Right lung (tissue), 10 donors: ENCODE measurements at places on chromosomes 2 and 18. TPM values are rescaled to one million over a fixed set of nuclear protein-coding genes. Genes with fewer than 3 reads are reported as not detected.

The EPB41L5 gene
- 28.5 TPM for polyA plus RNA-seq

DNA sequence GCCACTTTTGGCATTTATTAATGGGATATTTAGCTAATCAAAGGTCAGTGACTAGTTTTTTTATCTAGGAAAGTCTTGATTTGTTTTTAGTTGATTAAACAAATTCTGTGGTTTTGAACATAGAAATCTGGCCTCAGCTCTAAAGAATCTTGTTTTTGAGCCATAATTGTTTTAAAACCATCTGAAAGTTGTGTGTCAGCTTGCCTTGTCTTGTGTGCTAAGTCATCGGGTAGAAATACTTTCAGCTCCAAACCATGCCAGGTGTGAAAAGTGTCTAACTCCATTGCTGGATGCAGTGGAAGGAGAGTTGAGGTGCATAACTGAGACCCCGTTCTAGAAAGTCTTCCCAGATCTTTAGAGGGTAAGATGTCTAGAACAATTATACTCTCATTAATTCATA, 22.7 kb downstream of the FARP2 start:
- DNase-seq = no peak

DNA sequence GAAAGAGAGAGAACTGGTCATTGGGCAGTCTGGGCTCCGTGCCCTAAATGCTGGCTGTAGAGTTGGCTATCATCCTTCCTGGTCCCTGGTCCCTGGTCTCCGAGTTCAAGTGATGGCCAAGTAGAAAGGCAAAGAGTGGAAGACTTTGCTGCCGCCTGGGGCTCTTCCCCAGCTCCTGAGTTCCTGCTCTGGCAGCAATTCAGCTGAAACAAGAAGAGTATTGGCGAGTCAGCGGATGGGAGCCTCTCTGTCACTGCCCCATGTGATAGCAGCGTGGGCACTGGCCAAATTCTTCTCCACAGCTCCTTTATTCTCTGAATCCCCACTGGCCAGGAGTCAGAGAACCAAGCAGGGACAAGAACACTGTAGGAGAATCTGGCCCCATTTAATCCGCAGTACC, 351.0 kb upstream of the POU3F3 start:
- no peak for DNase-seq

- DNase-seq = no peak
These were observed 23.3 kb downstream of the REEP1 start for GRCh38 chr2:86314125-86314524.

DNA sequence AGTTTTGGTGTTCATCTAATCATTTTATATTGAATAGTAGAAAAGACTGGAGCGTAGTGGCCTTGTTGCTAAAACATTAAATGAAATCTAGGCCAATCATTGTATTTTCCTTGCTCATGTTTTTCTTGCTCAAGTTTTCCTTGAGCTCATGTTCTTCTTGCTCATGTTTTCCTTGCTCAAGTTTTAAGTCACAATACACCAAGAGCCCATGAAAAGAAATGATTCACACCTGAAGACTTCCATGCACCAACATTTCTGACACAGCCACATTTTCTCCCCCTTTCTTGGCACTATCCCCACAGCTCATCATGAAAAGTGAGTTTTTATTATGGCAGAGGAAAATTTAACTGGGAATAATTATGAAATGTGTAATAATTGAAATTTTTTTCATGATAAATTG, 92.0 kb downstream of the LRP1B start:
- DNase-seq = no peak

DNA sequence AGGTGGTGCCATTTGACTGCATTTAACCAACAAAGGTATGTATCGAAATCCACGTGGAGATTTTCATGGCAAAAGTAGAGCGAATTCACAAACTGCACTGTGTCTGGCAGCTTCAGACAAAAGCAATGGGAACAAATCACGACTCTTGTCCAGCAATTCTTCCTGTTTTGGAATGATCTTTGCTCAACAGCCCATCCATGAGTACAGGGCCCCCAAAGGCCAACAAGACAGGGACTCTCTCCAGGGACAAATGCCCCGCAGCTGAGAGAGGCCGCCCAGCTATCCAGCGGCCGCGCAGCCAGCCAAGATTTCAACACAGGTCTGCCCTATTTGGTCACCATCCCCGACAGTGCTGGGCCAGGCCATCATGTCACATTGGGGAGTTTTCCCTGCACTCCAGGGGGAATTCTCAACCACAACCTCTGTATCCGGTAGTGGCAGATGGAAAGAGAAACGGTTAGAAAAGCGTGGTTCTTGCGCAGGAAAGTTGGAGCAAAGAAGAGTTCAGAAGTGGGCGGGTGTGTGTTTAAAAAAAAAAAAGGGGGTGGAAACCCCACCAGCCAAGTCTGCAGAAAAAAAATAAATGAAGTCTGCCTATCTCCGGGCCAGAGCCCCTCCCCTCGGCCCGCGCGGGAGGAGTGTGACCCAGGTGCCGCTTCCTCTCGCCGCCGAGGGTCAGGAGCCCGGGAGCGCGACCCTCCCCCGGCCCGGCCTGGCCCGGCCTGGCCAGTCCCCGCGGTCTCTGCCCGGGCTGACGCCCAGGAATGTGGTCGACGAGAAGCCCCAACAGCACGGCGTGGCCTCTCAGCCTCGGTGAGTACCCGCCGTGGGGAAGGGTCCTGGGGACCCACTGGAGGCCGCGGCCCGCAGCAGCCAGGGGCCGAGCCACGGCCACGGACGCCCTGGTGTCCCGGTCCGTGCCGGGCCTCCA, at the start of gene GYPC:
Gene GYPC, plus strand, starts transcription at position 659 of the 931 bp plus-strand sequence. Its CDS starts 106 bp downstream, at position 765.
- DNase-seq = peak; percentile 56

DNA sequence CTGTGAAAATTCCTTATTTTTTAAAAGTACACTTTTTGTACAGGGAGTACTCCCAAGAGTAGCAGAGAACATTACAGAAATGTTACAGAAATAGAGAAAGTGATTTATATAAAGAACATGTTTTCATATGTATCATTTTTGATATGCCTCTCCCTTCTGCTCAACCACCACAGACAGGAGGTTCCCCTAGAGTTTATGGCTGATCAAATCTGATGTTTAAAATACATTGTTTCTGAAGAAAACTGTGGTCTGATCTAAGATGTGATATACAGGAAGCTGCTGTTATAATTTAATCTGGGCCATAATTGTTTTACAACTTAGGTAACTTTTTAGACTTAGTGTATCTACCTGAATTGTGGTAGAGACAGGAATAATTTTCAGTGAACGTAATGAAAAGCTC, 37.0 kb downstream of the STAT4 start:
- no peak for DNase-seq

The HOXD12 gene
- not detected for polyA plus RNA-seq

The KCNK3 gene
- 26.4 TPM for polyA plus RNA-seq

The CCDC178 gene
- 1.1 TPM for polyA plus RNA-seq

The LAPTM4A gene
- polyA plus RNA-seq = 584 TPM

The TDRD15 gene
- not detected for polyA plus RNA-seq

The SLC9A4 gene
- polyA plus RNA-seq = not detected

DNA sequence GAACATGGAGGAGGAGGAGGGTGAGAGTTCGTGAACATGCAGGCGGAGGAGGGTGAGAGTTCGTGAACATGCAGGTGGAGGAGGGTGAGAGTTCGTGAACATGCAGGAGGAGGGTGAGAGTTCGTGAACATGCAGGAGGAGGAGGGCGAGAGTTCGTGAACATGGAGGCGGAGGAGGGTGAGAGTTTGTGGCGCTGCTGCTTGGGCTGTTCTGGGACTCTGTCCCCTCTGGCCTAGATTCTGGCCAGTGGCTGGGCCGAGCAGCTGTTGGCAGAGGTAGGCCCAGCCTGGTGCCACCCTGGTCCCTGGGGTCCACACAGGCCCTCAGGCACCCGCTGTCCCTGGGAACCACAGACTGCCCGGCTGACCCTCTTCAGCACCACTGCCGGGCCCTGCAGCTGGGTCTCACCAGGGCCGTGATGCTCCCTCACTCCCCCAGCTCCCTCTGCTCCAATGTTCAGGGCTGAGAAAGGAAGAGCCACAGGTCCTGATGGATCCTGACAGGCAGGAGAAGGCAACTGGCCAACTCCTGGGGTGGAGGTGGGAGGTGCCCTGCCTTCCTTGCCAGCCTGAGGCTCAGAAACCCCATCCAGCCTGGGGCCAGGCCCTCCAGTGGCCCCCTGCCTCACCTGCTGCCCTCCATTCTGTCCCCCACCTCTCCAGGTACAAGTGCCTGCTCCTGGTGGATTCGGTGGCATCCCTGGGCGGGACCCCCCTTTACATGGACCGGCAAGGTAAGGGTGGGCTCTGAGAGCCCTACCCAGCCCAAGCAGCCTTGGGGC, 3.9 kb downstream of the AGXT start:
- no peak for DNase-seq

DNA sequence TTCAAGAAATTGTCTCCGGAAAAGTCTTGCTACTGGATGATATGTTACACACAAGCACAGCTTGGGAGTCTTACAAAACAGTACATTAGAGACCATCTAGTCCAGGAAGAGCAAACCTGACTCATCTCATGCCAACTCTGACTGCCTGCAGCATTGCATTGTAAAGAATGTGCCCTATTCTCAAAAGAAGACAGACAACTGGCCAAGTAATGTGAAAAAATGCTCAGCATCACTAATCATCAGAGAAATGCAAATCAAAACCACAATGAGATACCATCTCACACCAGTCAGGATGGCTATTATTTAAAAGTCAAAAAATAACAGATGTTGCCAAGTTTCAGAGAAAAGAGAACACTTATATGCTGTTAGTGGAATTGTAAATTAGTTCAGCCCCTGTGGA, 42.7 kb upstream of the GORASP2 start:
- peak; percentile 31 for DNase-seq

GRCh38 chr2:64655873-64656272, 2.2 kb upstream of the SERTAD2 start:
- no peak for DNase-seq

The GKN1 gene
- polyA plus RNA-seq = not detected

The CD8B2 gene
- 0.24 TPM for polyA plus RNA-seq

The HIBCH gene
- polyA plus RNA-seq = 82.6 TPM

The NXPH2 gene
- polyA plus RNA-seq = 0.85 TPM

The LBH gene
- polyA plus RNA-seq = 122 TPM

The GDF7 gene
- 0.40 TPM for polyA plus RNA-seq

GRCh38 chr2:14358774-14359173, 273.7 kb upstream of the LRATD1 start:
- DNase-seq = no peak

The CIDEA gene
- polyA plus RNA-seq = 2.2 TPM

GRCh38 chr2:184210329-184210728, 388.0 kb upstream of the ZNF804A start:
- DNase-seq = no peak

- DNase-seq = no peak
These were observed 259.2 kb downstream of the SLC4A3 start for GRCh38 chr2:219886615-219887014.

The PAX8 gene
- 3.8 TPM for polyA plus RNA-seq

- DNase-seq = no peak
These were observed 105.7 kb downstream of the TPO start for GRCh38 chr2:1518867-1519530.

The LBX2 gene
- 0.25 TPM for polyA plus RNA-seq

GRCh38 chr18:48157956-48158355, 227.5 kb upstream of the SMAD2 start:
- no peak for DNase-seq

DNA sequence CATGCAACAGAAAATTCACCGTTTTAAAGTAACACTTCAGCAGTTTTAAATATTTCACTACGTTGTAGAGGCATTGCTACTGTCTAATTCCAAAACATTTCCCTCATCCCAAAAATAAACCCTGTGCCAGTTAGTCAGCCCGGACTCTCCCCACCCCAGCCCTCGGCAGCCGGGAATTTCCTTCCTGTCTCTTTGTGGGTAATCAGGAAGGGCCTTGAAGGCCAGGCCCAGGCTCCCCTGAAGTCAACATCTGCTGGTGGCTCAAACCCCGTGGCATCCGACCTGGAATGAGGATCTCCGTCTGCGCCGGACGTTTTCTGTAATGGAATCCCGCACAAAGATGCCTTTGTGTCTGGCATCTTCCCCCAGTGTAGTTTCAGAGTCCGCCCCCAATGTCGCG, 219.6 kb downstream of the SNTG2 start:
- no peak for DNase-seq

DNA sequence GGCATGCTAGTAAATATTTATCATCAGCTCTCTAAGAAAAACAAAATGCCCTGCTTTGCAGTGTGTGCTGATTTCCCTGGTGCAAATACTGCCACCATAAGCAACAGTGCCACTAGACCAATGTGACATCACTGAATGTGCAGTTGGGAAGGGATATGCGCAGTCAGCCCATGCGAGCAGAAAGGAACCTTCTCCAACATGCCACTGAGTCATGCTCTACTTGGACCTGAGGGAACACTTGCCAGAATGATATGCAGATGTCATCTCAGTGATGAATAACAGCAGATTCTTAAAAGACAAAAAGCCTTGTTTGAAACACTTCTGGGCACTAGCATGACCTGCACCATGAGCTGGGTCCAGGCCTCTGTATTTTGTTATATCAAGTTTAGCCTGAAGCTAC, 55.3 kb upstream of the REL start:
- DNase-seq = no peak

DNA sequence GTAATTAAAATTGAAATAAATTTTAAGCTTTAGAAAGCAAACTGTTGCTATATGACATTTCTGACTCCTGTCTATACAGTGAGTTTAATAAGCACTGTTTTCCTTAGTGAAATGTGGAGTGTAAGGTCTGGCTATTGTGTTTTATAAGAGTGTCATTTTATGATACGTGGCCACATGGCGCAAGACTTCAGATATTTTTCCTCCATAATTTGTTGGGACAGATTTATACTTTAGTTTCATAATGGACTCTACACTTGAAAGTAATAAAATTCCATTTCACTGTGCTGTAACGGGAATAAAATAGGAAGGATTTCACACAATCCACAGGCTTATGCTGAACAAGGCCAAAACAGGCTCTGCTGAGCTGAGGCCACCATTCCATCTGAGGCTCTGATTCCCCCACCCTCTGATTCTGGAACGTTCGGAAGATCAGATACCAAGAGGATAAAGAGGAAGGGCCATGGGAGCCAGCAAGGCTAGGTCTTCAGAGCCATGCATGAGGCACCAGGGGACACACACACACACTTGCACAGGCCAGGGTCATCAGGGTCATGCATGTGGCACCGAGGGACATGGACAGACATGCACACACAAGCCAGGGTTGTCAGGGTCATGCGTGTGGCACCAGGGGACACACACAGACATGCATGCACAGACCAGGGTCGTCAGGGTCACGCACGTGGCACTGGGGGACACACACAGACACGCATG, 35.6 kb downstream of the HDAC4 start:
- no peak for DNase-seq

DNA sequence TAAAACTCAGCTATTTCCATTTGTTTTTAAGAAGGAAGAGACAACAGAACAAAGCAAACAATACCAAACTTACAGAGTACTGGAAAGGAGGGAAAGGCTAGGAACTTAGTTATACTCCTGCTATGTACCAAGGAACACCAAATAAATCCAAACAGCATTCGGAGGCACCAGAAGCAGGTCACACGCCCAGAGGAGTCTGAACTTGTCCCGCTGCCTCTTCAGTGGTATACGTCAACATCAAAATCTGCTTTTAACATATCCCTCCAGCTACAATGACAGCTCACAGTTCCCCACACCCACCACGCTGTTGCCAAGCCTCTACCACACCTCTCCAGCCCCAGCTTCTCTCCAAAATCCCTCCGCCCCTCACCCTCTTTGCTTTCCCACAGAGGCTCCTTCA, 17.3 kb downstream of the C2orf76 start:
- no peak for DNase-seq

- DNase-seq = no peak
These were observed 360.6 kb upstream of the TNP1 start for GRCh38 chr2:217220228-217221013.
